ENCODE measurements at places on chromosomes 6 and 20.
A peak's percentile ranks its signal among the peaks of the same experiment; 100 is the strongest.

DNA sequence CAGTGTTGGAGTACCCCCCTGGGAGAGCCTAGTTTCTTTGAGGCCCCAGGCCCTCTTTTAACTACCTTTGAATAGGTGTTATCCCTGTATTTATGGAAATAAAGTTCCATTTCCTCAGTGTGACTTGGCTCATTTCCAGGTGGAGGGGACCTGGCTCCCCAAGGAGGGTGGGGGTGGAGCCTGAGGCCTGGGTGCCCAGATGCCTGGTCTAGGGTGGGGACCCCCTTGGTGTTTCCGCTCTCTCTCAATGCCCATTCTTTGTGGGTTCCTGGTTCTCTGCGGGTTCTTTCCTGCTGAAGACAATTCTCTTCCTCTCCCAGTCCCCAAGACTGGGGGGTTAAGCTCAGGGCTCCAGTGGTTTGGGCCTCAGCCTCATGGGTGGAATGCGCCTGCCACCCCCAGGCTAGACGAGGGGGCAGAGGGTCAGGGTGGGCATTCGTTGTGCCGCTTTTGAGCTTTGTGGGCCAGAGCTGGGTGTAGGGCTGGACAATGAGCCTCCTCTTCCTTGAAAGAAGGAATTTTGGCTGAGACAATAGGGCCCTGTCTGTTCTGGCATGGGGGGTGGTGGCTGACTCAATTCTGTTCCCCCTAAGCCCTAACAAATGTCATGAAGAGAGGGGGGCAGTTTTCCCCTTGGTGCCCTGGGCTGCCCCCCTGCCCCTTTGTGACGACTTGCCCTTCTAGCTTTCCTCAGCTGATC is 686 bp upstream of the EGFL8 start:
- no peak for DNase-seq

DNA sequence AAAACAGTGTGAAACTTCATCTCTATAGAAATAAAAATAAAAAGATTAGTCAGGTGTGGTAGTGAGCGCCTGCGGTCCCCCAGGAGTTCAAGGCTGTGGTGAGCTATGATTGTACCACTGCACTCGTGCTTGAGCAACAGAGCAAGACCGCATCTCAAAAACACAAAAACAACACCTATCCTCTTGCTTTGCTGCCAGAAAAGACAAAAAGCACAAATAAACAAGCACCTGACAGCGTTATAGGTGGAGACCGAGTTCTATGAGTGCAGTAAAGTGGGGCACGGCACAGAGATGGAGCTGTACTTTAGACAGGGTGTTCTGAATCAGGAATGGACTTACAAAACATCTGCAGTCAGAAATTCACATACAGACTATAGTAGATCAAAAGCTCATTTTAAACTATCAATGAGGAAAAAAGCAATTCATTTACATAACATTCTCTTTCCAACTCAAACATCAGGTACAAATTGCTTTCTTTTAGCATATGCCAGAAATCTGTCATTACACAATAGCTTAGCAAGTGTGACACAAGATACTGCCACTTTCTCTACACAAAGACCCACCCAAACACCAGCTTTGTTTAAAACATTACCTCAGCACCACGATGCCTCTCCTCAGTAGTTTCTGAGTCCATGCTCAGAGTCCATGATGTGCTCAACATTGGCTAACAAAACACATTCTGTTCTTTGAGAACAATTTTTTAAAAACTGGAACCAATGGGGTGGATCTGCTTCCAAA is 10.1 kb downstream of the EZR start:
- no peak for DNase-seq

- DNase-seq: no peak
These were observed 12.2 kb upstream of the SERPINB1 start for GRCh38 chr6:2853769-2854395.

- DNase-seq: no peak
These were observed 21.4 kb upstream of the SNAI1 start for GRCh38 chr20:49961413-49961812.

DNA sequence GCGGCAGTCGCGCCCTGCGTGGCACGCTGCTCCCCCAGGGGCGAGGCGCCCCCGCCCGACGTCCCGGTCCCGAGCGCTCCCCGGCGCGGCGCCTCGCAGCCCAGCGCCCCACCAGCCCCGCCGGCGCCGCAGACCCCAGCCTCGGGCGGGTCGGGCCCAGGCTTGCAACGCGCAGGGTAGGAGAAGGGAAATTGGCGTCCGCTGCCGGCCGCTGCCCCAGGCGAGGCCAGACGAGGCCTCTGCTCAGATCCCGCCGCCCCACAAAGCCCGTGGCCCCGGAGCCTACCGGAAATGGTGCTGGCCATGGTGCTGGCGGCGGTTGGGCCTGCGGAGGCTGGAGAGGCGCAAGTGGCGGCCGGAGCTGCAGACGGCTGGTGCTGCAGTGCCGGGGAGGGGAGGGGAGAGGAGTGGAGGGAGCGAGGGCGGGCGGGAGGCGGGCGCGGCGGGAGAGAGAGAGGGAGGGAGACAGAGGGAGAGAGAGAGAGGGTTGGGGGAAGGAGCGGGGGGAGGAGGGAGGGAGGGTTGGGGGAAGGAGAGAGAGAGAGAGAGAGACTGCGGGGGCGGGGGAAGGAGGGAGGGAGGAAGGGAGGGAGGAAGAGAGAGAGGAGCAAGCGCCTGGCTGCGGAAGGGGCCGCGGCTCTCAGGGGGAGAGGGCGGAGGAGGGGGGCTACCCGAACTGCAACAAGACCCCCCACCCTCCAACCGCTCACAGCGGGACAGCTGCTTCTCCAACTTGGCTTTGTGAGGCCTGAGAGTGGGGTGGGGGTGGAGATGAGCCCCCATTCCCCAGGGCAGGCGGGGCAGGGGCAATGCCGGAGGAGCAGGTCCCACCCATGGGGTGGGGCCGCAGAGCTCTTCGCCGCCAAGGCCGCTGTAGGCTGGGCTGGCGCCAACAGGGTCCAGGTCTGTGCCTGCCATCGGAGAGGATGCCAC is at the start of gene STMN3:
STMN3 (minus strand) TSS at position 384 of the 933 bp plus-strand sequence; CDS start at position 305, 79 bp downstream.
- peak; percentile 96 for DNase-seq

DNA sequence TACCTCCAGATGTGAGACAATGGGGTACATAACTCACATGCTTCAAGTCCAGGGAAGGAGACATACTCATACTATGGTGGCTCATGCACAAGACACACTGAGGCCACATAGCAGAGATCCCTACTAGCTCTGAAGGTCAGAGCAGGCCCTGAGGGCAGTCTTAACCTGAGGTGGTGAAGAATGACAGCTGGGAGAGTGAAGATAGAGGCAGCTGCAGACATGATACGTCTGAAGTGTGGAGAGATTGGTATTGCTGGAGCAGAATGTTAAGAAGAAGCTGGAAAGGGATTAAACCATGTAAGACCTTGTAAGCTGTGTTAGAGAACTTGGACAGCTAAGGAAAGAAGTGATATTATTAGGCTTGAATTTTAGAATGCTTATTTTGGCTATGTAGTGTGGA is 32.9 kb downstream of the PGM3 start:
- no peak for DNase-seq

GRCh38 chr20:59159493-59160376 is 3.9 kb upstream of the ZNF831 start:
- no peak for DNase-seq

DNA sequence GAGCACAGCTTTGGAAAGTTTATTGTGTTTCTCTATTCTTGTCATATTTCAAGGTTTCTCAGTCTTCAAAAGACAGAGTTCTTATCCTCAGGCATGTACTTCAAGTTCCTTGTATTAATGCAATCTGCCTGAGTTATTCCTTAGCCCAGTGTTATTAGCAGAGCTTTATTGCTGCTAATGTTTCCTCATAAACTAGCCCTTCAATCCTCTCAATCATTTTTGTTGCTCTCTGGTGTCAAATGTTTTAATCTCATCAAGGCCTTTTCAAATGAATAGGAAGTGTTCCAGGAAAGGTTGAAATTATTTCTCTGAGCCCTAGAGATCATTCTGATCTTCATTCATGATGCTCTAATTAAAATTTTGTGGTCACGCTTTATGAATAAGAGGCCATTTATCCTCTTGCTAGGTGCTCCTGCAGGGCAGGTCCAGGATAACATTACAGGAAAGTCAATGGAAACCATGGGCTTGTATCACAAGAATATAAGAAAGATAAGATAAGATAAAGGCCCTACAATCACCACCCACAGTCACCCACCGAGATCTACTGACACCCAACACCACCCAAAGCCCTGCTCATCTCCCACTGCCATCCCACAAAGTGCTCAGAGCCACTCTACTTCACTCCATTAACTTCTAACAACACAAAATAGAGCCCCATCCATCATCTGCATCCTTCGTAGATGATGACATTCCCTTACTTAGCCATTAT is 125.9 kb downstream of the COL9A1 start:
- no peak for DNase-seq
